NCI-H524 (cell line): ENCODE measurements at places on chromosomes 6 and 20.

GRCh38 chr6:141212296-141212695 is 920.4 kb upstream of the GJE1 start:
- DNase-seq: no peak

GRCh38 chr20:54172856-54173652 is 732 bp downstream of the CYP24A1 start:
- DNase-seq: peak; percentile 81

DNA sequence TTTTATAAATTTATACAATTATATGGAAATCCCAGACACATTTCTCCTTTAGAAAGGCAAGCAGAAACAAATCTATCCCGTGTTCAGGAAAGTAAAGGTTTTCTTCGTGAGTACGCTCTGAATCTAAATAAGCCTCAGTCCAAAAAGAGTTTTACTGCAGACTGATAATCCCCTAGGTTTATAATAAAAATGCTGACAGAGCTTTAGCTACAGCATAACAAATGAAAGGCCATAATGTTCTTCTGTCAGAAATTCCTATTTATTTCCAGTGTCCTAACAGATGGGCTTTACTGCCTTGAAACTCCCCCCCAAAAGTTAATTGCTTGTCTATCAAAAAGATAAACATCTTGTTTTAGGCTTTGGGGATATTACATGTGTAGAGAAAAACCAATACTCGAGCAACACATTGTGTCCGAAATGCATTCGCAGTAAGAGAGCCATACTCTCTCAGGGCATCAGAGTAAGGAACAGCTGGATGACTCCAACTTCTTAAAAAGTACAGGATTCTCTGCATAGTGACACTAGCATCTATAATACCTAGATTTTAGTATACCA is 109.0 kb downstream of the PRKN start:
- DNase-seq: no peak

DNA sequence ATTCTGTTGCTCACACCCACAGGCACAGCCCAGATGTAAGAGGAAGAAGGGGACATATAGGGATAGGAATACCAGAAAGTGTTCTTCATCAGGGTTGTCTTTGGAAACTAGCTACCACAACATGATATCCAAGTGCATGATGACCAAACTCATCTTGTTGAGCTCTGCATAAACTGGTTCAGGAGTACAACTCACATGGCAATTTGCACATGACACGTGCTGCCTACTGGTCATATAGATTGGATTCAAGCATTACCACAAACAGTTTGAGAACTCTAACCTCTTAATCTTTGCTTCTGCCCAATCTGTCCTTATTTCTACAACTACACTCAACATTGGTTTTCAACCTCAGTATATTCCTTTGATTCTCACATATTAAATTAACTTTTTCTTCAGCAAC is 184.7 kb upstream of the PCSK2 start:
- DNase-seq: no peak

GRCh38 chr6:136921936-136922684 is at the start of gene SLC35D3:
Gene SLC35D3 (plus strand): TSS chr6:136922301. CDS start chr6:136922429, 128 bp downstream.
- DNase-seq: no peak

- no peak for DNase-seq
Measured at GRCh38 chr6:30163090-30163917, at the start of gene TRIM15. Gene TRIM15 (plus strand): TSS chr6:30163546. CDS start chr6:30163685, 139 bp downstream.

GRCh38 chr6:126923807-126924206 is 194.7 kb upstream of the RSPO3 start:
- no peak for DNase-seq

DNA sequence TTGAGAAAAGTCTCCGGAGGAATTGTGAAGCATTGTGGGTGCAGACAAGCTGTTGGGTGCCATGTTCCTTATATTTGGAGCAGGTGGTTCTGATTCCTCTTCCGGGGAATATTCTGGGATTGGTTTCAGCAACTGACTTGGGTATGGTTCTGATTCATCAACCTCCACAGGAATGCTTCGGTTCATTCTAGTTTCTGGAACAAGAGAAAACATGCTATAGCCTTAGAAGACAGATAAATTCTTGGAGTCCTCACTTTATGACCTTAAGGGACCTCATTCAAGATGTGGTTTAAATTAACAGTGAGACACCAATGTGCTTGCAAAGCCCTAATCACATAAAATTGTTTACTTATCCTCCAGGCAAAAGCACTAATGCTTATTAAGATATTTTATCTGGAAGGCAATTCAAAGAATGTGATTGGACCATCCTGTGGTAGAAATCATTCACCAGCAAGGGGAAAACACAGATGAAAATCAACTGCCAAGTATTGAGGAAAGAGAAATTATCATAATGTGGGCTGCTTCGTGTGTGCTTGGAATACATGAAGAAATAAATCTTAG is 13.7 kb downstream of the TRAF3IP2 start:
- no peak for DNase-seq

GRCh38 chr6:49606721-49607390 is 29.8 kb downstream of the RHAG start:
- peak; percentile 38 for DNase-seq

GRCh38 chr6:98686008-98686601 is 148.3 kb upstream of the POU3F2 start:
- DNase-seq: no peak
